ENCODE measurements at places on chromosomes 7 and 10. TPM values are rescaled to one million over a fixed set of nuclear protein-coding genes. Genes with fewer than 3 reads are reported as not detected.

Gene TFR2
- total RNA-seq: 2.2 TPM

Gene CYP2E1
- not detected for total RNA-seq

Gene PPP1R3C
- 28.3 TPM for total RNA-seq

Gene RNLS
- total RNA-seq: 8.0 TPM

Gene MMS19
- 50.9 TPM for total RNA-seq

Gene DPYSL4
- 19.7 TPM for total RNA-seq

Gene RINT1
- 19.2 TPM for total RNA-seq

Gene CYP3A5
- total RNA-seq: 2.2 TPM

Gene R3HCC1L
- total RNA-seq: 13.6 TPM

Gene LIPJ
- not detected for total RNA-seq

Gene SPRN
- total RNA-seq: 0.54 TPM

Gene GNAT3
- not detected for total RNA-seq

Gene WEE2
- total RNA-seq: not detected

Gene SAMD9
- 3.3 TPM for total RNA-seq

All from A549 treated with Hydrocortisone at 1 μM for 4 hours (cell line).